Motor neuron (in vitro differentiated cells): ENCODE measurements at places on chromosomes 7 and 10.

DNA sequence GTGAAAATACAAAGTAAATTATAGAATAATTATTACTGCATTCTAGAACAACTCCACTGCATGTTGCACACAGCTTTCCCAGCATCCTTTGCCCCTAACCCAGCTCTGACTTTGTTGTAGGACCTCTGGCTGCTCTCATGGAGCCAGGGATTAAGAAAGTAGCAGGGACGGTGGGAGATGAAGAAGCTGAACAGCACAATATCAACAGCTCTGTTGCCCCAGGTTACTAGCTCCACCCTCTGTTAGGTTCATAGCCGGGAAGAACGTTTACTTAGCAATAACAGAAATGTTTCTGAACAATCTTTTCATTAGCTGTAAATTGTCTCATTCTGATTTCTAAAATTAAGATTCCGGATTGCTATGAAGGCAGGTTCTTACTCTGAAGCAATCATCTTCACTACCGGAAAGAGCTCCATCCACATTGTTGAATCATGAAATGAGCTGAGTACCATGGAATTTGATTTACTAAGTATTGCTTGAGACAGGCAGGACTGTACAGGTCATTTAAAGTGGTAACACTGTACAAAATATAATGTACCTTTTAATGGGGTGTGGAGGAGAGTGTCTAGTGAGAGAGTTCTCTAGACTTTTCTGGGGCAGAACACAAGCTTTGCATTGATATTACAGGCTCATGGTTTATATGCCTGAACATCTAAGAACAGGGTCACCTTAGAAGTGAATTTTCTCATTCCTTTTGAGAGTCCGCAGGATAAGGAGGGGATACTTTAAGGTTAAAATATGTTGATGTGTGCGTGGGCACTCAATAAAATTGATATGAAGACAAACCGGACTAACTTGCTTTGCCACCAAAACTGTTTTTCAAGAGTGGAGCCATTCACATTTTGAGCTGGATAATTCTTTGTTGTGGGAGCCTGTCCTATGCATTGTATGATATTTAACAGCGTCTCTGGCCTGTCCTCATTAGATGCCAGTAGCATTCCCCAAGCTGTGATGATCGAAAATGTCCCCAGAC lies 20.8 kb upstream of the RAB18 start:
- ATAC-seq = peak; percentile 49

GRCh38 chr7:46492466-46492865 lies 571.4 kb upstream of the IGFBP3 start:
- no peak for ATAC-seq

DNA sequence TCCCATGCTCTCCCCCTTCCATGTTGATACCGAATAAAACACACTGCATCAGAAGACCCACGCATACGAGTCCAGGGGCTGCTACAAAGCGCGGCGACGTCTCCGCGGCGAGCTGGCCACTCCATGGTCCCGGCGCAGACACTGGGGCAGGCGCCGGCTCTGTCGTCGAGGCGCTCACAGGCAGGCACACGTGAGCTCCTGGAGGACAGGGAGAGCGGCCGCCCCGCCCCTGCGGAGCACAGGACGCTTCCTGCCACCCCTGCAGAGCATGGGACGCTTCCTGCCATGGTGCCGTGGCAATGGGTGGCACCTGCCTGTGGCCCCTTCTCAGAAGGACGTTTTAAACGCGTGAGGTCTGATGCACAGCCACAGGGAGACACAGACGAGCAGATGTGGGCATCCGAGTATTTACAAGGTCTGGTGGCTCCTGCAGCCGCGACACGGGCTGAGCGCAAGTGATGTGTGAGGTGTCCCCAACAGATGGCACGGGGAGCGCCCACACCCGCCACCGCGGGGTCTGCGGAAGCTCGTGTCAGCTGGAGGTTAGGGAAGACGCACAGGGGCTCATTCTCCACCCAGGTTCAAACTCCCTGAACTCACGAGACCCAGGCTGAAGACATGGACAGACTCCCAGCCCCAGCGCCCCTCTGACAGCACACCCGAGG lies 21.4 kb upstream of the GPR146 start:
- ATAC-seq = no peak

DNA sequence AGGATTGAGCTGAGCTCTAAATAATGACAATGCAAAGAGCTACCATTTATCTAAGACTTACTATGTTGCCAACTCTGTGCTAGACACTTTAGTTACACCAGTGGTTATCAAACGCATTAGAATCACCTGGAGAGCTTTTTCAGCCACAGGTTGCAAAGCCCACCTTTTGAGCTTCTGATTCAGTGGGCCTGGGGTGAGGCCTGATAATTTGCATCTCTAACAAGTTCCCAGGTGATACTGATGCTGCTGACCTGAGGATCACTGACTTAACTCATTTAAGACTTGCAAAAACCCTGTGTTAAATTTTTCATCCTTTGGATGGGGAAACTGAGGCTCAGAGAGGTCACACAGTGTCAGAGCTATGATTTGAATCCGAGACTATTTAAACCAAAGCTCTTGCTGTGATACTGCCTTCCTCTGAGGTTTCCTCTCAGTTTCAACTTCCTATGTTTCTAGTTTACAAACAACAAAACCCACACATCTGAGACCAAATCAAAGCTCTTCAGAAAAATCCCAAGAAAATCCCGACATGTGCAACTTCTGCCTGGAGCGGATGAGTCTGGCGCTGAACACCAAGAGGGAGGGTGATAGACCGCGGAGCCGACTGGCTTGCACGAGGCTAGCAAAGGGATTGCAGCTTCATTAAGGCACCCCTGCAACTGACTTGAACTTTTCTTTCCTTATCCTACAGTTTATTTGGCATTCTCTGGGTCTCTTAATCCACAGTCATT lies 124.9 kb downstream of the CYP26A1 start:
- ATAC-seq = peak; percentile 81

DNA sequence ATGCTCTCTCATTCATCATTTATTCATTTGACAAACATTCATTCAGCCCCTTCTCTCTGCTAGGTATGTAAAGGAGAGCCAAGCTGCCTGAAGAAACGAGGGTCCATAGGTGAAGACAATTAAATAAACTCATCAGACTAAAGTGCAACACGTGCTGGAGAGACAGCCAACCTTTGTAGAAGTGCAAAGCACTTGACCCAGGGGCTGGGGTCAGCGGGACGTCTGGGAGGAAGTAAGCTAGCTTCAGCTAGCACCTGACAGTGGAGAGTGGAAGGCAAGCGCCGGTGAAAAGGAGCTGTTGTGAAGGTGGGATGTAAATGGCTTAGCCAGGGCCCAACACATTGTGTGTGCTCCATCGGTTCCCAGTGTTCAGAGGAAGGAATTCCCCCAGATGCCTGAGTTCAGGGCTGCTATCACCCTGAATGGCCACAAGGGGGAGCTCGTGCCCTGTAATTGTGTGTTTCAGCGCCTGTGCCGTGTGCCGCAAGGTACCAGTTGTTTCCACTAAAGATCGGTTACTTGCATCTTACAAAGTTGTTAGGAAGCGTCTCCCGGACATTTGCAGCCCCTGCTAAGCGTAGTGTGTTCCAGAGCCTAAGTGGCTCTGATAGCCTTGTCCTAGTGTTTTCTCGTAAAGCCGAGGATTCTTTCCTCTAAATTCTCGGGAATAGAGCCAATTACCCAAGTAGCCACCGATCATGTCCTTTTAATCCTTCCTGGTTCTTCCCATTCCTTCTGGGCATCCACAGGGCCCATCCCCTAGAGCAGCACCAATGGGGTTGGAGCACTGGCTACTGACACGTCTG lies 30.6 kb downstream of the TLX1 start:
- peak; percentile 78 for ATAC-seq

- no peak for ATAC-seq
Measured at GRCh38 chr7:137962875-137963507, 38.9 kb downstream of the CREB3L2 start.

GRCh38 chr10:92203919-92204623 lies 86.8 kb downstream of the CPEB3 start:
- peak; percentile 90 for ATAC-seq

GRCh38 chr7:78215199-78215598 lies 416.6 kb downstream of the PHTF2 start:
- ATAC-seq = no peak

- peak; percentile 13 for ATAC-seq
Measured at GRCh38 chr7:519484-520390, at the start of gene PDGFA. TSS of gene PDGFA (minus strand) at chr7:519846. CDS start at chr7:519001, 845 bp downstream.

DNA sequence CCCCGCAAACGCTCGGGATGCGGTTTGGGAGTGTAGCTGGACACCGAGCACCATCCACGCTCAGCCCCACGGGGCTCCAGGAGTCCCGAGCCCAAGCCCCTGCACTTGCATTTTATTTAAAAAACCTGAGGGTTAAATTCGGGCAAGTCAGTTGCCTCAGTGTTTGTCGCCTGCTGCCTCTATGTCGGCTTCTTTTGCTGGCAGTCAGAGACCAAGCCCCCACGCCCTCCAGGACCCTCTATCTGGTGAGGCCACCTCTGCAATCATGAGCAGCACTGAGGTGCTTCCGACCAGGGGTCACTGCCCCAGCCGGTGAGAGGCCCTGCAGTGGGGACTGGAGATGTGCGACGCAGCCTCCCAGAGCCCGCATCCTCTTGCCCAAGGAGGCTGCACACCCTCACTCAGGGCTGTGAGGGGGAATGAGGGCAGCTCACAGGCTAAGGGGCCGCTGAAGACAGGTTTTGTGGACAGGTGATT lies 13.3 kb upstream of the ZNF273 start:
- ATAC-seq = peak; percentile 58

DNA sequence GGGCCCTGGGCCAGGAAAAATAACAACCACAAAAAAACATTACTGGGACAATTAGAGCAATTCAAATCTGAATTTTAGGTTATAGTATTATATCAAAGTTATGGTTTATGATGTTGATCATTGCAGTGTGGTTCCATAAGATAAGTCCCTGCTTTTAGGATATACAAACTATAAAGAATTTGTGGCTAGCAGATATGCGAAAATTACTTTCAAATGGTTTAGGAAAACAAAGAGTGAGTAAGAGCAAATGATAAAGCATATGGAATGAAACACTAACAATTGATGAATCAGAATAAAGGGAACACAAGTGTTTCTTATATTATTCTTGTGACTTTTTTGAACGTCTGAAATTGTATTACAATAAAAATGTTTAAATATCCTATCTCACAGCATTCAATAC lies 64.4 kb upstream of the HECTD2 start:
- no peak for ATAC-seq

- no peak for ATAC-seq
Measured at GRCh38 chr10:21170216-21170615, 273.1 kb upstream of the NEBL start.

GRCh38 chr10:129888784-129889616 lies 75.1 kb downstream of the EBF3 start:
- no peak for ATAC-seq

DNA sequence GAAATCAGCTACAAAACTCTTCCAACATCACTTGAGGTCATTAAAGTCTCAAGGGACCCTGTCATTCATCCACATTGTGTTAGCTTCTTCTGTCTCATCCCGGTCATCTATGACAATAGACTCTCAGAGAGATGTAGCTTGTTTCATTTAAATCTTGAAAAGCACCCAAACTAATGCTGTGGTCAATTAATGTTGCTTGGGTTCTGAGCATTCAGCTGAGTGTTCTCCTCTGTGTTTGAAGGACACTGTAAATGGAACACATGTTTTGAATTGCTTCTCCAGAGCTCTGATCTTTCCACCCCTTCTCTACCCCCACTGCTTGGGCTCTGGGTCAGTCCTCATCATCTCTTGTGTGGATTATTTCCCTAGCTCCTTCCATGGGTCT lies 19.6 kb upstream of the ADD3 start:
- ATAC-seq = no peak

DNA sequence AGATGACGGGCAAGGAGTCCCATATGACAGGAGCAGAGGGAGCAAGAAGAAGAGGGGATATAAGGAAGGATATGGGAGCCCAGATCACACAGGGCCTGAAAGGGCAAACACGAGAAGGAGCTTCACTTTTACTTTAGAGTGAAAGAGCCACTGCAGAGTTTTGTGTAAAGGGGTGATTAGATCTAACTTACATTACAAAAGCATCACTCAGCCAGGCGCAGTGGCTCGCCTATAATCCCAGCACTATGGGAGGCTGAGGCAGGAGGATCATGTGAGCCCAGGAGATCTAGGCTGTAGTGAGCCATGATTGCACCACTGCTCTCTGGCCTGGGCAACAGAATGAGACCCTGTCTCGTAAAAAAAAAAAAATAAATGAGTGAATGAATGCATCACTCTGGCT lies 91.1 kb downstream of the MPP7 start:
- ATAC-seq = no peak

DNA sequence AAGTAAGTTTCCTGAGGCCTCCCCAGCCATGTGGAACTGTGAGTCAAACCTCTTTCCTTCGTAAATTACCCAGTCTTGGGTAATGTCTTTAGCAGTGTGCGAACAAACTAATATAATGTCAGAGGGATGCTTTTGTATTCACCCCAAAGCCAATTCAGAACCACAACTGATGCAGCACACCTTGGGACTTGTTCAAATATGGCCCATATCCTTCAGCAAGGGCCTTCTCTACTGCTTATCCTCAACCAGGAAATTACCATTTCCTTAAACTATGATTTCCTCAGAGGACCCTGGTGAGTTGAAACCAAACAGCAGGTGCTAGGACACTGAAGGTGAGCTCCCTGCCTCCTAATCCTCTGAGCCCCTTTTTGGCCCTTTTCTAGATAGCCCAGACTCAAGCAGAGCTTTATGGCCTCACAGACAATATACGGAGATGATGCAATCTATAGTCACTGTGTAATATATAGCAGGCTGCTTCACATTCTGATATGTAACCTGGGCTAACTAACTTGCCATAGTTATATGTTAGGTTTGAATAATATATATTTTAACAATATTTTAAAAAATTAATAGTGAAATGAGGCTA lies 15.2 kb downstream of the SRI start:
- peak; percentile 67 for ATAC-seq

DNA sequence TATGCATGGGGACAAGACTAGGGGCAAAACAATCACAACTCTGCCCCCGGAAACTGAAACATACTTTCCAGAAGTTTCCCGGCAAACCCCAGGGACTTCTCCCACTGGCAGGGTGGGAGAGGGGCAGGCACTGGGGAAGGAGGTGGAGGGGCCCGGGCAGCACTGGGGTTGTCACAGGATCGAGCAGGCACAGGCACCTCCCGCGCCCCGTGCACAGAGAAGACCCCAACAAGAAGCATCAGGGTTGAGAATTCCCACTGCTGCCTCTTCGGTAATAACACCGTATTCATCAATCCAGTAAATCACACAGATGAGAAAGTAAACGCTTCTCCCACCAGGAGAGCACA lies 490.5 kb downstream of the PTPRN2 start:
- ATAC-seq = no peak

- ATAC-seq = no peak
Measured at GRCh38 chr10:96400465-96400864, 41.7 kb upstream of the OPALIN start.

GRCh38 chr10:82827901-82828300 lies 952.9 kb downstream of the NRG3 start:
- ATAC-seq = no peak

DNA sequence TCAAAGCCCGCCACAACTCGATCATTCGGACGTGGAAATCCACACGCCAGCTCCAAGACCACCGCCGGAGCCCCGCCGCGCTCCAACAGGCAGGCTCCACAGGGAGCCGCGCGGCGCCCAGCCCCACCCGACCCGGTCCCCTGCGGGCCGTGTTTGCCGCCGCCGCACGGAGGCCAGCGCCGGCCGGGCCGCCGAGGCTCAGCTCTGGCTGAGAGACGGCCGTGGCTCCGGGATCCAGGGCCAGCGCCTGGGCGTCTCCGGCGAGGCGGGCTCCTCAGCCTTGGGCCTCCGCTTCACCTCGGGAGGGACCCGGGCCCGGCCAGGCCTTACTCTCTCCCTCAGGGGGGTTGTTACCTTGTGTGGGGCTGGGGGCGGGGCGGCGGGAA lies 333 bp downstream of the SMNDC1 start:
- peak; percentile 65 for ATAC-seq

GRCh38 chr10:6624392-6624791 lies 44.3 kb upstream of the PRKCQ start:
- no peak for ATAC-seq
